Daoy (cell line): ENCODE measurements at places on chromosomes 11 and 22. TPM values are rescaled to one million over a fixed set of nuclear protein-coding genes. Genes with fewer than 3 reads are reported as not detected.

- DNase-seq = no peak
Measured at GRCh38 chr22:25085930-25086901, 113.4 kb upstream of the CRYBB3 start.

- peak; percentile 83 for DNase-seq
Measured at GRCh38 chr22:26848244-26848920, 191.0 kb downstream of the MIAT start.

- DNase-seq = peak; percentile 80
Measured at GRCh38 chr11:119318240-119319135, 1.6 kb upstream of the MCAM start.

Gene CCDC88B
- total RNA-seq = 1.7 and 2.1 TPM in 2 replicates

DNA sequence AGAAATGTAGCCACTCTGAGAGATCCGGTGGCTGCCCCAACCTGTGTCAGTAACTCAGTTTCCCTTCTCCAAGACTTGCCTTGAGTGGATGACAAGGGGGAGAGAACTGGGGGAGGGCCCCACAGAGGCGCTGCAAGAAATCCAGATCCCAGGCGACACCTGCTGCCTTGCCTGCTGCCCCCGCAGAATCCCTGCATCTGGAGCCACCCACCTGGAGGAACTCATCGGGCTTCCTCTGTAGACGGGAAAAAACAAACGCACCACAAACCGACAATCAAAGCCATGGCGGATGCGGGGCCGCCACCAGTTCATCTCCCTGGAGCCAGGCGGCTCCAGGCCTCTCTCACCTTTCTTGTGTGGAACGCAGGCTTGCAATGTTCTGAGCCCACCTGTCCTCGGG lies 40.2 kb downstream of the MACROD1 start:
- no peak for DNase-seq

DNA sequence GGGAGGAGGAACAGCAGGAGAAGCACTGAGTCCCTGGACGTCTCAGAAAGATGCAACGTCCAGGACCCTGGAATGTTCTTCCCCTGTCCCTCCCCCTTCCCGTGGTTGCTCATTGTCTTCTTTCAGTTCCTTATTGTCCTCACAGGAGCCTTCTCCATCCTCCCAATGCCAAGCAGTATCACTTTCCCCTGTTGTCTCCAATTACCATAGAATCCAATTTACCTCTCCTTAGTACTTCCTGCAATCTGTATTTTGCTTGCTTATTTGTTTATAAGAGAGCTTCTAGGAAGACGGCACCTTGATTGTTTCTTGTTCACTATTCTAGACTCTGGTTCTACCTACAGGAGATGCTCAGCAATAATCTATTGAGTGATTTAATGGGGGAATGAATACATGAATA lies 1273.7 kb downstream of the LRRC4C start:
- DNase-seq = no peak

DNA sequence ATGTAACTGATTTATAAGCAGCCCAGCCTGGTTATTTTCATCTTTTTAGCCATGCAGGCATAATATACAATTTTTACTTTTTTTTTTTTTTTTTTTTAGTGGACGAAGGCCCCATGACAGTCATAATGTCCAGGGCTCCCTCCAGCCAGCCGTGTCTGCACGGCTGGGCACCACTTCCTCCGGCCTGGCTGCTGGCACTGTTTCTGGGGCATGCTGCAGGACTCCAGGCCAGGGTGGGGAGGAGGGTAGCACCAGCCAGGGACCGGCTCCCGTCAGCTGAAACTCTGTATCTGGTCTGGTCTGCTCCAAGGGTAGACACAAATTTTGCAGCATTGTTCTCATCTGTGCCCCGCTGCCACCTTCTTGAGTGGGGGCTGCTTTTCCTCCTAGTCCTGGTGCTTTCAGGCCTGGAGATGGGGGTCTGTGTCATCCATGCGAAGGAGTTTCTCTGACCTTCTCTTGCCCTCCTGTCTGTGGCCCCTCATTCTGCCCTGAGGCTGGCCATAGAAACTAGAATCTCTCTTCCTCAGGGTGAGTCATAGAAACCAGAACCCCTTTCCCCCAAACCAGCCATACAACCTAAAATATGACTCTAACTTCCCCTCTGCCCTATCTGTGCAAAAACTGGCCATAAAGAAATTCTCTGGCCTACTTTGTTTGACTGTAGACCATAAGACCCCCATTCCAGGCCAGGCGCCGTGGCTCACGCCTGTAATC lies 9.2 kb upstream of the RRP7A start:
- DNase-seq = no peak

DNA sequence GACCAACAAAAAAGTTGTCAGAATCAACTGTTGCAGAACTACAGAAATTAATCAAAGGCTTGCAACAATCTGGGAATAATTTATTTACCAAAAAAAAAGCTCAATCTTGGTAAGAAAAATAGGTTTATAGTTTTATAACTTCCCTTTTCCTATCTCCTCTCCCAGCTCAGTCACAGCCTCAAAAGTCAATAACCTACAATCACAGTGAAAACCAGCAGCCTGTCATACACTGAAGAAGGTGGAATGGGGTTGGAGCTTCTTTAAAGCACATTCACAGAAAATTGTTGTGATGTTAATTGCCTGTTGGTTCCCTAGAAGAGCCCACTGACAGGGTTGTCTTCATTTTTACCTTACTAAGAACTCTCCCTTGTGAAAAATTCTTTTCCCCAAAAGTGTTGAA lies 50.7 kb upstream of the CEP126 start:
- no peak for DNase-seq

Gene P2RX3
- not detected in 2 replicates for total RNA-seq

Gene NAP1L4
- total RNA-seq = 79.1 and 88.6 TPM in 2 replicates

GRCh38 chr22:18021431-18021830 lies 2.9 kb downstream of the MICAL3 start:
- DNase-seq = no peak

- DNase-seq = peak; percentile 93
Measured at GRCh38 chr11:133934599-133935550, 21.9 kb downstream of the IGSF9B start.

DNA sequence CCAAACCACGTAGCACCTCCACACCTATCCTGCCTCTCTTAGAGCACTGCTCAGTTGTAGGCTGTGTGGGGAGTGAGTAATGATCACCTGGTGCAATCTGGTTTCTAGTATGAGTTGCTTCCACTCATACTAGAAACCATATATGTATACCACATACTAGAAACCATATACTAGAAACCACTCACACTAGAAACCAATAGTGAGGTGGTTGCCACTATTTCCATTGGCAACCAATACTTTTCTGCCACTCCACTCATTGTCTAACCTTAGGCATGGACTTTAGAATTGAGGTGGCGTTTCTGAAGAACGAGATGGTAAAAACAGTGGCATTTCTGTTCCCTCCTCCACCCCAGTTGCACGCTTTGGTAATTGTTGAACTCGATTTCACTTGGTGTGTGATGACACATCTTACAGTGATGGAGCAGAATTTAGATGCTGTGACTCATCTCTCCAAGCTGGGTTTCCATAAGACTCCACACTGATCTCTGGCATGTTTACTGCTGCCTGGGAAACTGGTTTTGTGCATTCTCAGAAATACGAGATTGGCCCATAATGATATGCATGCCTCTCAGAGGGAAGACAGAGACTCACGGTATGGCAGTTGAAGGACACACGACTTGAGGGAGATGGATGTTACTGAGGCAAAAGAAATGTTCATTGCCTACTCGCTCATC lies 82.9 kb downstream of the KIRREL3 start:
- DNase-seq = peak; percentile 92

Gene KDM4E
- total RNA-seq = not detected in 2 replicates

DNA sequence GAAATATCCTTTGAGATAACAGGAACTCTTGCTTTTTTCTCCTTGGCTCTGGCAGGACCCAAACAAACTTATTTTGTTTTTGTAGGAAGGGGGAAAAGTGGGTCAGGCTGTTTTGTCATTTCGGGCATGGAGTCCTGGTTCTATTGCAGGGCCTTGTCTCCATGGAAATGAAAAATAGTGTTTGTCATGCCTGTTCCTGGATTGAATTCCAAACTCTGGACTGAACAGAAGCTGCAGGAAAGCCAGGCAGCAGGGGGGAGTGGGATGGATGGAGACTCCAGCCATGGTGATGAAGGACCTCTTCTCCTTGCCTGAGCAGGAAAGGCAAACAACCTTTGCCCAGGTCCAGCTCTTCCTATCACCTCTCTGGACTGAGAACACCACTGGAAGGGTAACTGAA lies 87.0 kb downstream of the SCN3B start:
- no peak for DNase-seq

- DNase-seq = no peak
Measured at GRCh38 chr11:31060880-31061279, 308.7 kb downstream of the DCDC1 start.

- no peak for DNase-seq
Measured at GRCh38 chr11:61549662-61550568, 31.0 kb downstream of the SYT7 start.

Gene SMDT1
- 6.5 and 17.8 TPM in 2 replicates for total RNA-seq

Gene LRRC55
- under 0.01 and 0.03 TPM in 2 replicates for total RNA-seq

Gene CNIH2
- total RNA-seq = 0.40 and 0.98 TPM in 2 replicates

Gene ANO3
- total RNA-seq = not detected in 2 replicates

DNA sequence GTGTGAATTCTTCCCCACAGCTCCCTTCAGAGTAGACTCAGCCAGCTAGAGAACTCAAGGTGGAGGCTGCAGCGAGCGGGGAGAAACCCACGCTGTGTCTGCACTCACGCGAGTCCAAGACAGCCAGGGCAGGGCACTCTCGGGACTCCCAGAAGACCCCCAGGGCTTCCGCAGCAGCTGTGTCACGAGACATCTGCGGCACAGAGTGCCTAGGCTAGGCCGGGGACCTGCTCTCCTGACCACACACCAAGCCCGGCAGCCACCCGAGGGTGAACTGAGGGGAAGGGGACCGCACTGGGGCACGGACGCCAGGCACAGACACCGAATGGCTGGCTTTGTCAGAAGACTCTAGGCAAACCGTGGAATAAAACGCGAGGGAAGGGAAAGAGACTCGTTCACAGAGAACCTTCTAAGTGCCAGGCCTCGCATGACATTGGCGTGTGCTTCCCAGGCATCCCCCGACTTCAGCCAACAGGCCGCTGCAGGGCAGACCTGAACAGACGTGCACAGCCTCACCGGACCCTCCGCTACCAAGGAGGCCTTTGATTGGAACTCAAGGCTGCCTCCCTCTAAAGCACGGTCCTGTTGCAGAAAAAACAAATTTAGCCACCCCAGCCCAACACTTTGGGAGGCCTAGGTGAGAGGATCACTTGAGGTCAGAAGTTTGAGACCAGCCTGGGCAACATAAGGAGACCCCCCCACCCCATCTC lies 18.2 kb upstream of the MOB2 start:
- no peak for DNase-seq

- no peak for DNase-seq
Measured at GRCh38 chr11:93025558-93026255, 56.3 kb downstream of the MTNR1B start.

Gene CCND1
- total RNA-seq = 180 and 264 TPM in 2 replicates

Gene RDX
- 62.9 and 120 TPM in 2 replicates for total RNA-seq

- no peak for DNase-seq
Measured at GRCh38 chr11:67295846-67296245, 6.7 kb downstream of the ANKRD13D start.

- DNase-seq = no peak
Measured at GRCh38 chr11:61460474-61460881, 30.6 kb downstream of the SDHAF2 start.

DNA sequence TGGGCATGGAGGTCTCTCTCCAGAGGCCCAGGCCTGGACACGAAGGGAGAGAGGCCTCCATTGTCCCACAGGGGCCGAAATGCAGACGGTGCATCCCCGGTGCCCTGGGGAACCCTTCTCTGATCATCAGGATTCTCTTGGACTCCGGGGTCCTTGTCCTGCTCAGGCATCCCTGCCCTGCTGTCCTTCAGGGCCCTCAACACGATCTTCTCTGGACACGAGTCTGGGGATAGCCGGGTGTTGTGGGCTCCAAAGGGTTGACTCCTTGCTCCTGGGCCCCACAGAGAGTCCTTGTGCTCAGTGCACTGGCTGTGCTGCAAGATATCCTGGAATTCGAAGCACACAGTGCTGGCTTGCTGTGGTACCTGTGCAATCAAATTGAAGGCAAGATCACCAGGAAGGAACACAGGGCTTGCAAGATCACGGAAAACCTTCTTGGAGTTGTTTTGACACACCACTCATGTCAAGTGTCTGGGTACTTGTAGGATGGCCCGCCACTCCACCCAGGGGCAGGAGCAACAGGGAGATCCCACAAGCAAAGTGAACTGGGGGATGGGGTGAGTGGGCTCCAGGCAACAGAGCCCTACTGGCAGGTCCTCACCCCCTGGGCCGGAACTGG lies 61.3 kb upstream of the PRODH start:
- DNase-seq = no peak

Gene KLHDC7B
- 0.06 TPM in 1 of 2 replicates, not detected in the other for total RNA-seq

DNA sequence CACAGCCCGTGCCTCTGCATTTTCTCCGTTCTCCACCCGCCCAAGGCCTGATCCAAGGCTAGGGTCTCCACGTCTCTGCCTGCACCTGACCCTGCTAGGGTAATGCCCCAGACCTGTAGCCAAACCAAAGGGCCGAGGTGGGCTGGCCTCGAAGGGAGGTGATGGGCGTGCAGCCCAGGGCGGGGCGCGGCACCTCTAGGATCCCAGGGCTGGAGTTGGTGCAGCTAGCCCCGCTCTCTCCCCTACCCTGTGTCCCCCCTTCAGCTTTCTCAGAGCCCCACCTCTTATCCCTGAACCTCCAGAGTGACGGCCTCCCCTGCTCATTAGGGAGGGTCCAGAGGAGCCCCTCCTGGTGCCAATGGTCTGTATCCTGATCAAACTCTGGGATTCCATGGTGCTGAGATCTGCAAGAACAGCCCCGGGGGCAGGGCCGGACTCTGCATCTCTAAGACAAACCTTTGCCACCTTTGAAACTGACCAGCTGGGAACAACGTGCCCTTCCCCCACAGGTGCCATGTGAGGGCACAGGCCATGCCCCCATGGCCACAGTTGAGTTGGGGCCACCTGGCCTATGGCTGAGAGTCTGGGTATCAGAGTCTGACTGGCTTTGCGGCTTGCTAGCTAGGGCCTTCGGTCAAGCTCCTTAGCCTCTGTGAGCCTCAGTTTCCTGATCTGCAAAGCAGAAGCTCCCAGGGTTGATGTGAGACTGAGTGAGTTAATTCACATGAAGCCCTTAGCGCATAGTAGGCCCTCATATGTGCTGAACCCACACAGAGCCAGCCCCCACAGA lies 23.1 kb upstream of the CBX7 start:
- no peak for DNase-seq

Gene RAG2
- not detected in 2 replicates for total RNA-seq

Gene OR8A1
- total RNA-seq = not detected in 2 replicates

GRCh38 chr11:128451652-128452470 lies 135.5 kb downstream of the ETS1 start:
- peak; percentile 19 for DNase-seq
